ENCODE measurements at places on chromosomes 12 and 14. TPM values are rescaled to one million over a fixed set of nuclear protein-coding genes. Genes with fewer than 3 reads are reported as not detected.

The PLCZ1 gene
- not detected for total RNA-seq

The ALX1 gene
- total RNA-seq: not detected

The KRT77 gene
- not detected for total RNA-seq

The EIF2B2 gene
- 41.9 TPM for total RNA-seq

The SLC2A14 gene
- total RNA-seq: 0.13 TPM

The CCDC38 gene
- not detected for total RNA-seq

The NPFF gene
- total RNA-seq: not detected

The GPR68 gene
- total RNA-seq: 1.4 TPM

The TAS2R10 gene
- total RNA-seq: 1.2 TPM

The CEBPE gene
- total RNA-seq: not detected

The TAS2R46 gene
- total RNA-seq: 4.8 TPM

The KMT2D gene
- total RNA-seq: 73.0 TPM

The TUBA1C gene
- total RNA-seq: 303 TPM

The KRT74 gene
- not detected for total RNA-seq

The PZP gene
- total RNA-seq: not detected

The ETNK1 gene
- total RNA-seq: 33.6 TPM

The TMEM229B gene
- total RNA-seq: 2.5 TPM

The SMOC1 gene
- 12.9 TPM for total RNA-seq

The CYP27B1 gene
- total RNA-seq: 0.20 TPM

The LGMN gene
- total RNA-seq: 104 TPM

The KLRC3 gene
- total RNA-seq: not detected

The GNB3 gene
- total RNA-seq: 2.0 TPM

The NDRG2 gene
- total RNA-seq: 1.0 TPM

The FAIM2 gene
- total RNA-seq: 3.7 TPM

The NTF3 gene
- total RNA-seq: 3.1 TPM

The OR4K1 gene
- not detected for total RNA-seq

The DPF3 gene
- total RNA-seq: 9.3 TPM
